ENCODE measurements at places on chromosomes 5 and 9. TPM values are rescaled to one million over a fixed set of nuclear protein-coding genes. Genes with fewer than 3 reads are reported as not detected.

The GFI1B gene
- polyA plus RNA-seq, result not detected

The TEX48 gene
- not detected for polyA plus RNA-seq

The GRIN1 gene
- 0.03 TPM for polyA plus RNA-seq

The CDKN2A gene
- polyA plus RNA-seq, result 65.3 TPM

The PRRX2 gene
- not detected for polyA plus RNA-seq

The TLE1 gene
- 31.5 TPM for polyA plus RNA-seq

The FCN1 gene
- not detected for polyA plus RNA-seq

The PKD2L2 gene
- polyA plus RNA-seq, result not detected

DNA sequence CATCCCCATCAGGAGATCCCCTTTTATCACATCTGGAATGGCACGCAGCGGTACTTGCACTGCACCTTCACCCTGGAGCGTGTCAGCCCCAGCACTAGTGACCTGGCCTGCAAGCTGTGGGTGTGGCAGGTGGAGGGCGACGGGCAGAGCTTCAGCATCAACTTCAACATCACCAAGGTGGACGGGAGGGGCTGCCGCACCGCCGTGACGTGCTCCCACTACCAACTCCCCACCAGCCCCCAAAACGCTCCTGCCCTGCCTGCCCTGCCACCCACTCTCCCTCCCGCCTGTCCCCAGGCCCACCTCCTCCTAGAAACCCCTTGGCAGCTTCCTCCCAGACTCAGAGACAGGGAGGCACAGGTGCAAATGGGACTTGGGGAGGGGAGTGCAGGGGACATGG lies 20.7 kb downstream of the HK3 start:
- no peak for DNase-seq
- peaks cover 44% of the 10 kb centered on the region for H3K27me3 ChIP-seq
- H3K27ac ChIP-seq, result no peak overlapping the region
- H3K4me1 ChIP-seq, result peaks cover 4% of the 10 kb centered on the region
- no peak overlapping the region for H3K4me3 ChIP-seq

DNA sequence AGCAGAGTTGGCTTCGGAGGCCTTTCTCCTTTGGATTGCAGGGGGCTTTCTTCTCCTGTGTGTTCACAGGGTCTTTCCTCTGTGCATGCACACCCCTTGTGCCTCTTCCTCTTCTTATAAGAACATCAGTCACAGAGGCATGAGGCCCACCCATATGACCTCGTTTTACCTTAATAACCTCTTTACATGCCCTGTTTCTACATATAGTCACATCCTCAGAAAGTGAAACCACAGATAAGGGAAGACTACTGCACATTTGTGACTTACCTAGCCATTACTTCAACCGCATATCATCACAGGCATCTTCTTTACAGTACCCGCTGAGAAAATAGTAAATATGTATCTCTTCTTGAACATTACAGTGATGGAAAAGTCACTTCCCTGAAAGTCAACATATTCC lies 204.9 kb upstream of the TARS1 start:
- no peak for DNase-seq
- H3K4me3 ChIP-seq, result no peak overlapping the region
- no peak overlapping the region for H3K27ac ChIP-seq
- no peaks in the 10 kb centered on the region for H3K27me3 ChIP-seq
- H3K36me3 ChIP-seq, result no peaks in the 10 kb centered on the region

- no peak overlapping the region for H3K27ac ChIP-seq
- no peak overlapping the region for H3K4me3 ChIP-seq
- H3K36me3 ChIP-seq, result no peaks in the 10 kb centered on the region
- no peak for DNase-seq
- H3K4me1 ChIP-seq, result no peaks in the 10 kb centered on the region
Observed at GRCh38 chr9:135570456-135570855, 8.9 kb downstream of the PAEP start.

DNA sequence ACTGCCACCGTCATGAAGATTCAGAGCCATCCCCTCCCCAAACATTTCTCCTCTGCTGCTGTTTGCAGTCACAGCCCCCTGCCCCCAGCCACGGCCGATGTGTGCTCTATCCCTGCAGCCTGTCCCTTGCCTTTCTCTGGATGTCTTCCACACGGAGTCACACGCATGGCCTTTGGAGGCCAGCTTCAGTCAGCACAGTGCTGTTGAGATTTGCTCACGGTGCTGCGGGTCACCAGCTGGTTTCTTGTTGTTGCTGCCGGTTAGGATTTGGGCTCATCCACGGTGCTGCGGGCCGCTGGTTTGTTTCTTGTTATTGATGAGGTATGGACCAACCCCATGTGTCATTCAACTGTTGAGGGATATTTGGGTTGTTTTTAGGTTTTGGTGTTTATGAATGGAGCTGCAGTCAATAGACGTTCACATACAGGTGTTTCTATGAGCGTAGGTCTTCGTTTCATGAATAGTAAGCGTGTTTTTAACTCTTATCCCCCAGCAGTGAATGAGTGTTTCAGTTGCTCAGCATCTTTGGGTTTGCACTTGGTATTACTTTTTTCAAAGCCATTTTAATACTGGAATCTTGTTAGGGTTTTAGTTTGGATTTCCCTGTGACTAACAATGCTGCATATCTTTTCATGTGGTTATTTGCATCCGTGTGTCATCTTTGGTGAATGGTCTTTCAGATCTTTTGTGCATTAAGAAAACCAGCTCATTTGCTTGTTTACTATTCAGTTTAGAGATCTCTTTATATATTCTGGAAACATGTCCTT lies 57.6 kb downstream of the AHRR start:
- H3K36me3 ChIP-seq, result no peaks in the 10 kb centered on the region
- H3K27ac ChIP-seq, result no peak overlapping the region
- H3K4me1 ChIP-seq, result peaks cover 2% of the 10 kb centered on the region
- H3K27me3 ChIP-seq, result peaks cover 17% of the 10 kb centered on the region
- H3K4me3 ChIP-seq, result no peak overlapping the region

DNA sequence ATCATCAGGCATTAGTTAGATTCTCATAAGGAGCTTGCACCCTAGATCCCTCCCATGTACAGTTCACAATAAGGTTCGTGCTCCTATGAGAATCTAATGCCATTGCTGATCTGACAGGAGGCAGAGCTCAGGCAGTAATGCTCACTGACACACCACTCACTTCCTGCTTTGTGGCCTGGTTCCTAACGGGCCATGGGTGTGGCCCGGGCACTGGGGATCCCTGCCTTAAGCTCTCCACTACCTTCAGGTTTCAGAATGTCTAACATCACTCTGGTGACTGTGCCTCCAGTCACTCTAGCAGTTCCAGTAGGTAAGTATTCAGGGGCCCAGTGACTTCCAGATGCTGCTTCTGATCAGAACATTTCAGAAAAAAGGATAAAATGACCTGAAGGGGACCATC lies 152.4 kb downstream of the LRRC70 start:
- DNase-seq, result no peak
- no peak overlapping the region for H3K27ac ChIP-seq
- no peaks in the 10 kb centered on the region for H3K36me3 ChIP-seq
- no peaks in the 10 kb centered on the region for H3K27me3 ChIP-seq
- no peak overlapping the region for H3K4me3 ChIP-seq

- H3K4me3 ChIP-seq, result no peak overlapping the region
- DNase-seq, result no peak
- H3K27me3 ChIP-seq, result no peaks in the 10 kb centered on the region
- H3K4me1 ChIP-seq, result peaks cover 3% of the 10 kb centered on the region
Observed at GRCh38 chr5:19497229-19497815, 490.7 kb downstream of the CDH18 start.

DNA sequence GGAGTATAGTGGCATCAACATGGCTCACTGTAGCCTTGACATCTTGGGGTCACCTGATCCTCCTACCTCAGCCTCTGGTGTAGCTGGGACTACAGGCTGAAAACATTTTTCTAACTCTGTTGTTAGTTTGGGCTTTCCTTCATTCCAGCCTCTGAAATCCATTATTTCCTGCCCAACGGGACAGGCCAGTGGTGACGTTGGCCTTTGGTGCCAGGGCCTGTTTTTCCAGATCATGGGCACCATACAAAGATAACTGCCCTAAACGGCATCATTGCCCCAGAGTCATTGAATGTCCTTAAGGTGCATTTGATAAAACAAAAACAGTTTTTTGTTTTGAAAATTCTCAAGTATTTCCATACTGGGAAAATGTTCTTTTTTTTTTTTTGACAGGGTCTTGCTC lies 32.1 kb downstream of the PIK3R1 start:
- H3K36me3 ChIP-seq, result peaks cover 6% of the 10 kb centered on the region
- no peaks in the 10 kb centered on the region for H3K27me3 ChIP-seq
- no peak for DNase-seq
- H3K4me3 ChIP-seq, result no peak overlapping the region
- H3K27ac ChIP-seq, result no peak overlapping the region

- no peak for DNase-seq
- no peaks in the 10 kb centered on the region for H3K36me3 ChIP-seq
- H3K27me3 ChIP-seq, result no peaks in the 10 kb centered on the region
- H3K4me1 ChIP-seq, result peaks cover 8% of the 10 kb centered on the region
- H3K27ac ChIP-seq, result no peak overlapping the region
Observed at GRCh38 chr5:153636670-153637451, 146.4 kb downstream of the GRIA1 start.

- H3K4me3 ChIP-seq, result no peak overlapping the region
- no peaks in the 10 kb centered on the region for H3K4me1 ChIP-seq
- H3K27ac ChIP-seq, result no peak overlapping the region
- H3K36me3 ChIP-seq, result no peaks in the 10 kb centered on the region
Observed at GRCh38 chr5:108125771-108126511, 256.0 kb downstream of the FBXL17 start.

DNA sequence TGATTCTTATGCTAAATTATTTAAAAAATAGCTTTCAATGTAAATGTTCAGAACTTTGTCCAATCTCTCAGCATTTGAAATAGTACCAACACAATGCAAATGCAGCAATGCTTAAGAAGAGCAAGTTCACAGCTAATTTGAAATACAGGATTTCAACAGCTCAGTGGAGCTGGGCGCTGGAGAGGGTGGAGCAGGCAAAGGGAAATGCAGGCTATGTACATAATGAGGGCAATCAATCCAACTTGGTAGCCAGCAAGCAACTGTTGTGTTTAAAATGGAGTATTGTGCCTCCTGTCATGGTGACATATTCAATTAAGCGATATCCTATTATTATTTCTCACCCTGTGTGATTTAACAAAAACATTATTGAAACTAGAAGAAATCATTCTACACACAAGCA lies 568.8 kb downstream of the PSAT1 start:
- DNase-seq, result no peak
- no peaks in the 10 kb centered on the region for H3K27me3 ChIP-seq
- H3K36me3 ChIP-seq, result no peaks in the 10 kb centered on the region
- no peak overlapping the region for H3K4me3 ChIP-seq
- no peak overlapping the region for H3K27ac ChIP-seq

DNA sequence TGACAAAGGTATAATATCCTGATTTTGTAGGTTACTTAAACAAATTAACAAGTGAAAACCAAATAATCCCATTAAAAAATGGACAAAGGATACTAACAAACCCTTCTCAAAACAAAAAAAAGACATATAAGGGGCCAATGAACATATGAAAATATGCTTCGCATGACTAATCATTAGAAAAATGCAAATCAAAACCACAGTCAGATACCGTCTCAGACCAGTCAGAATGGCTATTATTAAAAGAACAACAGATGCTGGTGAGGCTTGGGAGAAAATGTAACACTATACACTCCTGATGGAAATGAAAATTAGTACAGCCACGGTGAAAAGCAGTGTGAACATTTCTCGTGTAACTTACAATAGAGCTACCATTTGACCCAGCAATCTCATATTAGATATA lies 1542.2 kb upstream of the CDH9 start:
- H3K27me3 ChIP-seq, result no peaks in the 10 kb centered on the region
- H3K36me3 ChIP-seq, result no peaks in the 10 kb centered on the region
- no peak overlapping the region for H3K27ac ChIP-seq
- no peak overlapping the region for H3K4me3 ChIP-seq
- no peaks in the 10 kb centered on the region for H3K4me1 ChIP-seq

GRCh38 chr9:24625097-24625496 lies 79.4 kb upstream of the IZUMO3 start:
- H3K36me3 ChIP-seq, result no peaks in the 10 kb centered on the region
- DNase-seq, result no peak
- H3K27me3 ChIP-seq, result no peaks in the 10 kb centered on the region
- H3K4me3 ChIP-seq, result no peak overlapping the region

DNA sequence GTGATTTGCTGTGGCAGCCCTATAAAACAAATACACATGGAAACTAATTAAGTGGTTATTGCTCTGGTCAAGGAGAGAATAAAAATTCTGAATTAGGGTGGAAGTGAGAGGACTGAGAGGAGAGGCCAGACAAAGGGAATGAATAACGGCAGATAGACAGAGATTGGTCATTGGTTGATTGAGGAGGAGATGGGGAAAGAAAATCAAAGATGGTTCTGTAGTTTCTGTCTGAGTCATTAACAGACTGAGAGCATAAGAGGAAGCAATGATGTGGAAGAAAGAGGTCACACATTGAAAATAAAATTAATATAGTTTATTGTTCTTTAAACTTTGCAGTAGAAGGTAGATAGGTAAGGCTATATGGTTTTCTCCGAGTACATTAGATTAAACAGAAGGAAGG lies 469.8 kb downstream of the ACTL7B start:
- no peaks in the 10 kb centered on the region for H3K27me3 ChIP-seq
- H3K4me1 ChIP-seq, result peaks cover 7% of the 10 kb centered on the region
- no peaks in the 10 kb centered on the region for H3K36me3 ChIP-seq
- H3K4me3 ChIP-seq, result no peak overlapping the region

GRCh38 chr9:77980622-77981021 lies 51.0 kb downstream of the GNAQ start:
- no peak overlapping the region for H3K4me3 ChIP-seq
- H3K36me3 ChIP-seq, result no peaks in the 10 kb centered on the region
- DNase-seq, result no peak
- H3K27ac ChIP-seq, result peak overlapping the region; percentile 76
- H3K27me3 ChIP-seq, result no peaks in the 10 kb centered on the region

- DNase-seq, result no peak
- no peak overlapping the region for H3K4me3 ChIP-seq
- H3K27me3 ChIP-seq, result no peaks in the 10 kb centered on the region
- no peak overlapping the region for H3K27ac ChIP-seq
- no peaks in the 10 kb centered on the region for H3K36me3 ChIP-seq
Observed at GRCh38 chr9:90813523-90813922, 11.9 kb downstream of the SYK start.

DNA sequence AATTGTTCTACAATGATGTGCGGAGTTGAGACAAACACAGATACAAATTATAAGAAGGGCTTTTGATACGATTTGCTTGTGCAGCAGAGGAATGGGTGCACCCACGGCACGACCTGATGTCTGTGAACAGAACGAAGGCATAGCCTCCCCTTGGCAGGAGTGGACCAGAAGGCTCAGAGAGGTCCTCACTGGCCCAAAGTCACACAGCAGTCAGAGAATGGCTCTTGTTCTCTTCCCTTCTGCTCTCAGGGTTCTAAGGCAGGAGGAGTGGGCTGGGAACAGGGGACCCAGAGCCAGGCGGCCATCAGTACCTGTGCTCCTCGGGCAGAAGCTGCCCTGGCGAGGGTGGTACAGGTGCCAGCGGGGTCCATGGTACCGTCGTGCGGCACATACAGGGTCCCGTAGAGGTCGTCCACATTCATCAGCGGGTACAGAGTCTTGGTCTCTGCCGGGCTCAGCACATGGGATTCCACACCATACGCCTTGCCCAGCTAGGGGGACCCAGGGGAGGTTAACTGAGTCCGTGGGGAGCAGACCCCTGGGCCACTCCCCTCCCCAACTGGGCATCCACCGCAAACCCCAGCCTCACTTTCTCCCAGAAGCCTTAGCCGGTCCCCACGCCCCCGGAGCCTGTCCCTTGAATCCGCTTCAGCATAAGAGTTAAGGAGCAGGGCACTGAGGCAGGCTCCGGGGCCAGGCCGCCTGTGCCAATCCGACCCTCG lies 7.0 kb downstream of the SARDH start:
- H3K4me1 ChIP-seq, result no peaks in the 10 kb centered on the region
- DNase-seq, result no peak
- H3K27me3 ChIP-seq, result peaks cover 14% of the 10 kb centered on the region
- no peaks in the 10 kb centered on the region for H3K36me3 ChIP-seq

Measured in keratinocyte (primary cell).